ENCODE measurements at places on chromosomes 7 and 10.

DNA sequence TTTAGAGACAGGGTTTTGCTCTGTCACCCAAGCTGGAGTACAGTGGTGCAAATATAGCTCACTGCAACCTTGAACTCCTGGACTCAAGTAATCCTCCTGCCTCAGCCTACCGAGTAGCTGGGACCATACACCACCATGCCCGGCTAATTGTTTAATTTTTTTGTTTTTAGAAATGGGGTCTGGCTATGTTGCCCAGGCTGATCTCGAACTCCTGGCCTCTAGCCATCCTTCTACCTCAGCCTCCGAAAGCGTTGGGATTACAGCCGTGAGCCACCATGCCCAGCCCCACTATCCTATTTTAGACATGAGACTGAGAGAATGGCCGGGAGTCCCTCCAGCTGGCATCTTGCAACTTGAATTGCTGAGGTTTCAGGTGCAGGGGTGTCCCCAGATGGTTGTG, 39.4 kb downstream of the KCTD7 start:
- no peak for DNase-seq

GRCh38 chr10:17199351-17199804, 2.1 kb downstream of the TRDMT1 start:
- DNase-seq, result no peak

DNA sequence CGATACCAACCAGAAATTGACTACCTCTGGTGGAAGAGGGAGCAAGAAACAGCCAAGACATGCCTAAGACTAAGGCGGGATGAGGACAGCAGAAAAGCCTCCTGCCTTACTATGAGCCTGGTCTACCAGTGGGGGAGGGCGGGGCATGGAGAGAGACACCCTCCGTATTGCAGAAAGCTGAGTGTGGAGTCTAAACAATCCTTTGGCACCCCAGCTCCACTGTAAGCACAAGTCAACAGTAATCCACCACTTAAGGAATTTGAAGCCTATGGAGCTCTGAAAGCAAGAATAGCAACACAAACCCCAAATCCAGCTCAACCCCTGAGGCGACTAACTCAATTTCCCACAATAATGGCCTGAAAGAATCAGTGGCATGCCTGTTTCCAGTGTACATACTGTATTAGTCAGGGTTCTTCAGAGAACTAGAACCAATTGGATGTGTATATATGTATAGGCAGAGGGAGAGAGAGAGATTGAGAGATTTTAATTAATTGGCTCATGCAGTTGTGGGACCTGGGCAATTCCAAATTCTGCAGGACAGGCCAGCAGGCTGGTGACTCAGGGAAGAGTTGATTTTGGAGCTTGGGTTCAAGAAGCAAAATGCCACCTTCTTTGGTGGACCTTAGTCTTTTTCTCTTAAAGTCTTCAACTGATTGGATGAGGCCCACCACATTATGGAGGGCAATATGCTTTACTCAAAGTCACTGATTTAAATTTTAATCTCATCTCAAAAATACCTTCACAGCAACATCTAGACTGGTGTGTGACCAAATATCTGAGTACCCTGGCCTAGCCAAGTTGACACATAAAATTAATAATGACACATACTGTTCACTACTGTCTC, 13.5 kb downstream of the PPIF start:
- DNase-seq, result no peak

DNA sequence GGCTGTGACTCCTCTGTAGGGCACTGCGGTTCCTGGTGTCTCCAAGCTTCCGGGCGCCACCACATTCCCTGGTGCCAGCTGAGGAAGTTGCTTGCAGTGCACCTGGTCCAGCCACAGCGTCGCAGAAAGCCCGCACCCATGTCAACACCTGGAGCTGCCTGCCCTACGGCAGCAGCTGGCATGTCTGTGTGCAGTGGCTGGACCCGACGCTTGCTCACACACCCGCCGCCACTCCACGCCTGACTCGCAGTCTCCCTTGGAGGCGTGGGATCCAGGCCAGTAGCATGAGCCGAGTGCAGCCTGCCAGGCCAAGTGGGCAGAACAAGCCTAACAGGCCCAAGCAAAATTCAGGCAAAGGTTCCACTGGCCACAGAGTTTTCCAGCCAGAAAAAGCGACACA, 118.1 kb upstream of the PHF14 start:
- no peak for DNase-seq

DNA sequence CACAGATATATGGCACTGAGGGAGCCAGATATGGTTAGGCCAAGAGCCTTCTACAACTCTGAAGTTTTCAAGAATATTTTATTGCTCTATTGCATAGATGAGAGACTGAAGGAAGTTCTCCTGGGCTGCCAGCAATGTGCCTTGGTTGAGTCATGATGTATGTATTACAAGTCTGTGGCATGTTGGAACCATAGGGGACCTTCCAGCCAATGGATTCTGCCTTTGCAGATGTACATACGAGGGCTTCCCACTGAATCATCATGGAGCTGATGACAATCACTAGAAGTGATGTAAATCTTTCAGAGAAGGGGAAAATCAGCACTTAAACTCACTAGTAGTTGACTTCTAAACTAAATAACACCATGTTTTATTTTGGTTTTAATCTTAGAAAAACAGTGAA, 419.5 kb downstream of the PHTF2 start:
- DNase-seq, result no peak

- DNase-seq, result peak; percentile 35
Measured at GRCh38 chr10:101485681-101486554, 102.1 kb downstream of the POLL start.

DNA sequence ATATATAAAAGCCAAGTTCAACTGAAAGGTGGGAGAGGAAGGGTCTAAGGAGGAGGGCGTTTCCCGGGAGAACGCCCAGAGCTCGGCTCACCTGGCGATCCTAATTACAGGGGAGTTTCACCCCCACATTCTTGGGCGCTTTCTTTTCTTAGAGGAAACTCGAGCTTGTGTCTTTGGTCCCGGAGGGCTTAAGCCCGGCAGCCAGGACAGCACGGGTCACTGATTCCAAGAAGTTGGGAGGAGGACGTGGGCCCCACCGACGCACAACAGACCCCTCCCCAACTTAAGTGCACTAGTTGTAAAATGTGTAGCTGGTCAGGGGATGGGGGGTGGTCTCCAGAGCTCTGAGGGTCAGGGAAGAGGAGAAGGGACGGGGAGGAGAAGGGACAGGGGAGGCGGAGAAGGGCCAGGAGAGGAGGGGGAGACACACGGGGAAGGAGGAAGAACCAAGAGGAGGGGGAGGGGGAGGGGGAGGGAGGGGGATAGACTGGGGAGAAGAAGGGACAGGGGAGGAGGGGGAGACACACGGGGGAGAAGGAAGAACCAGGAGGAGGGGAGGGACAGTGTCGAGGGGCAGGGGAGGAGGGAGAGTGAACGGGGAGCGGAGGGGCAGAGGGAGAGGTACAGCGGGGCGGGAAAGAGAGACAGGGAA, 874 bp downstream of the BAIAP2L1 start:
- DNase-seq, result no peak

Data from right hindlimb (tissue), 1 donor.